CD4-positive, alpha-beta T cell (primary cell): ENCODE measurements at places on chromosomes 11 and 22.

DNA sequence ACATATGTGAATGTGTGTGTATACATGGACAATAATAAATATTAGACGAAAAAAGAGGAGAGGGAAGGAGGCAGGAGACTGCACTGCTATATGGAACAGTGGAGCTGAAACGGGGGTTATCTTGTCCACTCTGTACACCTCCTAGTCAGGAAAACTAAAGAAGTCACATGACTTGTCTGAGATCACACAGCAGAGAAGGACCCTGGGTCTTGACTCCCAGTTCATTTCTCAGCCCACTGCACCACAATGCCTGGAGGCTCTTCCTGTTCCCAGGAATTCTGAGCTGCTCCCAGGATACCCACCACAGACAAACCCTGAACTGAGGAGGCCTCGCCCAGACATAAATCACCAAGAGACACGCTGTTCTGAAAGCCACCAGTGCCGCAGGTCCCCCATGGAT, 349.6 kb downstream of the CTTN start:
- no peak for DNase-seq

DNA sequence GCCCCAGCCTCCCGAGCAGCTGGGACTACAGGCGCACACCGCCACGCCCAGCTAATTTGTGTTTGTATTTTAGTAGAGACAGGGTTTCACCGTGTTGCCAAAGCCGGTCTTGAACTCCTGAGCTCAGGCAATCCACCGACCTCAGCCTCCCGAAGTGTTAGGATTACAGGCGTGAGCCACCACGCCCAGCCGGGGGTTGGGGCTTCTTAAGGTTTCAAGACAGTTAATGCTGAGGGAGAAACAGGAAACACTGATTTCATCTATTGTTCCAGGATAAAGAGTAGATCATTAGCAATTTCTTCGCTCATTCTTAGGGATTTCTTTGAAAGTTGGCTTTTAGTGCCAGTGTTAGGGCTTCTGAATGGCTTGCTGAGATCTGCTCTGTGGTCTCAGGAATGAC, 21.2 kb upstream of the CLMP start:
- no peak for DNase-seq

DNA sequence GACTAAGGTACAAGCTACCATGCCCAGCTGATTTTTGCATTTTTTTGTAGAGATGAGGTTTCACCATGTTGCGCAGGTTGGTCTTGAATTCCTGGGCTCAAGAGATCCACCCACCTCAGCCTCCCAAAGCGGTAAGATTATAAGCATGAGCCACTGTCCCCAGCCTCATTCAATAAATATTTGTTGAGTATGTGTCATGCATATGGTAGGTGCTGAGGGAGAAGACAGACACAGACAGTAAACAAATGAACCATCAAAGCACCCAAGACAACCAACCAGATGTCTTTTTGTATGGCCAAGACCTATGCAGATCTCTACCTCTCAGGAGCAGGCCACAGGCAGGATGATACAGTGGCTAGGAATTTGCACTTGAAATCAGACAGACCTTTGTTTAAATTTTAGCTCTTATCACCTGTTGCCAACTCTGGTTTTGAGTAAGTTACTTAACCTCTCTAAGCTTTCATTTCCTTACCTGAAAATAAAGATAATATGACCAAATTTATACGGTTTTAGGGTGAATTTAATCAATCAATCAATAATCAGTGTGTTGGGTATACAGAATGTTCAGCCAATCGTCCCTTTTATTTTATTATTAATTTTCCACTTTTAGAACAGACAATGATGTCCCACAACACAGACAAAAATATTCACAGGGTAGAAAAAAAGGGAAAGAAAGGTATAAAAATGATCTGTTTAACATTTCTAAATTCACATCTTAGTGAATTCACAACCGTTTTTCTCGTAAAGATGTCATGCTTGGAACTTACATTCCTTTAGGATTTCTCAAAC, 128.2 kb downstream of the SGSM3 start:
- DNase-seq: no peak

DNA sequence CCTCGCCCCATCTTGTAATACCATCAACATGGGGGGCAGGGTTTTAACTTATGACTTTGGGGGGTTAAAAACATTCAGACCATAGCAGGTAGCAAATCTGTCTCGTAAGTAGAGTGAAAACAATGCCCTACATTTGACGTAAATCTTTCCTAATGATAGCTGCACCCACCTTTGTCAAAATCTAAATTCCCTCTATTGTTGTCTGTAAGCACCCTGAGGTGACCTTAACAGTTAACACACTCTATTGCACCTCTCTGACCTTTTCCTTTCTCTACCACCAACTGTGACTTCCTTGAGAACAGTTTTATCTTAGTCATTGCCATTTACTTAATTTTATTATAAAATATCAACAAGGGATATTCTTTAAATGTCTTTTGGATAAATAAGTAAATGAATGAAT, 1024.9 kb upstream of the CNTN5 start:
- DNase-seq: no peak

- DNase-seq: no peak
These were observed 332.4 kb upstream of the ARHGAP42 start for GRCh38 chr11:100354736-100355135.

- DNase-seq: no peak
These were observed 240.2 kb downstream of the TBC1D22A start for GRCh38 chr22:47002692-47003091.

DNA sequence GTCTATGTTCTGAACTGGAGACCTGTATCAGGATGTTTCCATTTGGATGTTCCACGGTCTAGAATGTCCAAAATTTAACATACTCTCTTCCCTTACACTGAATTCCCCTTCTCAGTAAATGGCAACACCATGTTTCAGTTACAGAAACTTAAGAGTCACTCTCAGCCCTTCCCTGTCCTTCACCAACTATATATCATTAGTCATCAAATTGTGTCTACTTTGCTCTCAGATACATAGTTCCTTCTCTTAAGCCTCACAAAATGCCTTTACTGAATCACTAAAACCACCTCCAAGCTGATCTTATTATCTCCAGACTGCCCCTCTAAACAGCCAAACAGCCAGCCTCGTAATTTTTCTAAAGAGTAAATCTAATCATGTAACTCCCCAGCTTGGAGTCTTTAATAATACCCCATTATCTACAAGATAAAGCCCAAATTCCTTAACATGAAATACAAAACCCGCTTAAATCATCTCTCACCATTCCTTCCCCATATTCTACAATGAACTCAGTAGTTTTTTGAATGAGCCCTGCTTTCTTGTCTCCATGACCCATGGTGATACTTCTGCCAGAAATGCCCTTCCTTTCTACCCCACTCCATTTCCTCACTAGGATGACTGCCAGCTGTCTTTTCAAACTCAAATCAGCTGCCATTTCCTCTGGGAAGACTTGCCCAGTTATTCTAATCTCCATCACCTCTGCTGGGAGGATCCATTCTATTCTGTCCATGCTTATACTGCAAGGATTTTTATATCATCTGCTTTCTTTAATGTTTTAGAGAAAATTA, 102.7 kb upstream of the ARHGAP42 start:
- DNase-seq: no peak

DNA sequence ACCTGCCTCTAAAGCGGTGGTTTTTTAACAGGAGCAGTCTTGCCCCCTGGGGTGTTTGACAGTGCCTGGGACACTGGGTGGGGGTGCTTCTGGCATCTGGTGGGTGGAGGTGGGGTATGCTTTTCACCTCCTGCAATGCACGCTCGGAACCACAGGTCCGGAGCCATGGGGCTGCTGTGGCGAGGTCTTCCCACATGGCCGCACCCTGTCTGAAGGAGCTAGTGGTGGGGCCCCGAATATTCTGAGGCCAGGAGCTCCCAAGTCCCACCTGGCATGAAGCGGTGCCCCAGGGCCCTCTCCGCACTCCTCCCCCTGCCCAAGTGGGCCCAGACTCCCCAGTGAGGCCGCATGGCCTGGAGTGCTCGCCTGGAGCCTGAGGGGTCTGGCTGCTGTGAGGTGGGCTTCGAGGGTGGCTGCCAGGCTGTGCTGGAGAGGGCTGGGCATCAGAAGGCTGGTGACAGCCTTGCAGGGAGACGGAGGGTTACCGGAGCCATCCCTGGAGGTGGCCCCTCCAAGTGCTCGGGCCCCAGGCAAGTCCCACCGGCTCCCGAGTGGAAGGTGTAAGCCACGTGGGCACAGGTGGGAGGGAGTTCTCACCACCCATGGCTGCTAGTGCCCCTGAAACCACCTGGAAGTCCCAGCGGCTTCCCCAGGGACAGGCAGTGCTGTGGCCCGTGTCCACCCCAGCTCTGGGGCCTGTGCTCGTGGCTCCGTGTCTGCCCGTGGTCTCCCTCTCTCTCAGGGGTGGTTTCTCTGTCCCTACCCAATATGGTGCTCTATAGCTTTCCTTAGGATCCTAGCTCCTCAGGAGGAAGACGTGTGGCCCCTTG, 15.1 kb downstream of the TBX1 start:
- no peak for DNase-seq

GRCh38 chr11:75313513-75314272, 37.8 kb downstream of the ARRB1 start:
- DNase-seq: no peak

- DNase-seq: no peak
These were observed 87.0 kb upstream of the THY1 start for GRCh38 chr11:119509969-119510401.

GRCh38 chr11:127528297-127528696, 527.7 kb upstream of the KIRREL3 start:
- no peak for DNase-seq

GRCh38 chr11:9263840-9264315, 1.3 kb downstream of the DENND5A start:
- peak; percentile 67 for DNase-seq

DNA sequence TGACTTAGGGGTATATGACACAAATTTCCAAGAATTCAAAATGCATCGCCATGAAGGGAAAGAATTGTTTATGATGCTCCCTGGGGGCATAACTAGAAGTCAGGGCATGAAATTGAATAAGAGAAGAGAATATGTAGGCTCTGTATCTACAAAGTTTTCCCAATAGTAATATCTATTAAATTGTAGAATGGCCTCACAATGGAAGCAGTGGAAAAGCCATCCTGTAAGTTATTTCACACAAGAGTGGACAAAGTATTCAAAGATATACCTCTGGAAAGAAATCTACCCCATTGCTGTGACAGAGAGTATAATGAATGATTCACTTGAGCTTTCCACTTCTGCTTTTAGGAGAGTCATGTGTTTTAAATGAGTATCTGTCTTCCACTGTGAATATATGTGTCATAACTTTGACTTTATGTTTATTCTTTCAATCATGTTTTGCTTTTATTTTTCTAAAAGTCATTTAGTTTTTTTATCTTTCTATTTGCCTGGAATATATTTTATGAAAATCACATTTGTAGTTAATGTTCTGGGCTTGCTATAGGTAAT, 65.7 kb upstream of the DDI1 start:
- no peak for DNase-seq

DNA sequence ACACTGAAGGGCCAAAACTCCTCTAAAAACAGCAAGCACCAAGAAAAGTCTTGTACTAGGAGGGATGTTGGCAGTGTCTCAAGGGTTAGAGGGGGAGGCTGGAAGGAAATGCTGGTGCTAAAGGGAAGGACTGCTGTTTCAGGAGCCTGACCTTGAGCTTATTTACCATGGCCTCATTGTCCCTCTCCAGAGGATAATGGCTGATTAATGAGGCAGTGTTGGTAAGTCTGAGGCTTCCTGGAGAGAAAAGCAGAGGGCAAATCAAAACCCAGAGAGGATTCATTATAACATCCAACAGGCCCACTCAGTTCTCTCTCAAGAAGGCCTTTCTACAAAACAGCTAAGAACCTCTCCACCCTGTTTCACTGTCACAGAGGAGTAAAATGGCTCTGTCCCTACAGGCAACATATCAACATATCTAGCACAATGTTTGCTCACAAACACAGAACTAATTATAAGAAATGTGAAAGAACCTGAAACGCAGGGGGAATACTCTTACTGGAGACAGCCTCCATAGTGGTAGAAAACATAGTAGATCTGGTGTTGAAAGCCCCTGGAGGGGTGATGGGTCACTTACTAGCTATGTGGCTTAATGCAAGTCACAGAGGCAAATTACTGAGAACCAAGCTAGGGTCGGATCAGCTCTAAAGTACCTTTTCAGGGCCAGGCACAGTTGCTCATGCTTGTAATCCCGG, 31.4 kb downstream of the NUMA1 start:
- DNase-seq: no peak

DNA sequence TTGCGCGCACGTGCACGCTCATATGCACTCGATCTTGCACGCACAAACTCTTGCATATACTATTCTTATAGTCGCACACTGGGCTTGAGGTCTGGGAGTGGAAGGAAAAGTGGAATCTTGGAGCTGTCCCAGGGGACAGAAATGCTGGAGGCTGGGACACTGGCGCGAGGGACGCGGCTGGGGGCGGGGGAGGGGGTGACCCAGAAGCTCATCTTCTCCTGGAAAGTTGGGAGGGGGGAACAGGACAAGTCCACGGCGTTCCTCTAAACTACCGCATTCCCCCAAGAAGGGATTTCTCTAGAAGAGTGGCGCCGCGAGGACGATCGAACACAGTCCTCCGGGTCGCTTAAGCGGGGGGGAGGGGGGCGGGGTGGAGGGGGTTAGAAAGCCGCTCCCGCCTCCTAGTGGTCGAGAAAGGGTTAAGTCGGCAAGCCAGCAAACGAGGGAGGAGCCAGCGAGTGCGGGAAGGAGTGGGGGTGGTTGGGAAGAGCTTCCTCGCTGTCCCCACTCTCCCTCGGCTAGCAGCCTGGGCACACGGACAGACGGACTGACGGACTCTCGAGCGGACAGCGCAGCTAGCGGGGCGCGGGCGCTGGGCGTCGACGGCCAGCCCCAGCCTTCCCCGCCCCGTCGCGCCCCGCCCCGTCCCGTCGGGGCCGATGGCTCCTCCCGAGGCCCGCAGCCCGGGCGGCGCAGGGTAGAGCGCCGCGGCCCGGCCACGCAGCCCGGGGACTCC, at the start of gene RTN4RL2:
TSS of gene RTN4RL2 (plus strand) at position 507 of the 736 bp plus-strand sequence. CDS start 338 bp downstream, outside the sequence.
- no peak for DNase-seq

DNA sequence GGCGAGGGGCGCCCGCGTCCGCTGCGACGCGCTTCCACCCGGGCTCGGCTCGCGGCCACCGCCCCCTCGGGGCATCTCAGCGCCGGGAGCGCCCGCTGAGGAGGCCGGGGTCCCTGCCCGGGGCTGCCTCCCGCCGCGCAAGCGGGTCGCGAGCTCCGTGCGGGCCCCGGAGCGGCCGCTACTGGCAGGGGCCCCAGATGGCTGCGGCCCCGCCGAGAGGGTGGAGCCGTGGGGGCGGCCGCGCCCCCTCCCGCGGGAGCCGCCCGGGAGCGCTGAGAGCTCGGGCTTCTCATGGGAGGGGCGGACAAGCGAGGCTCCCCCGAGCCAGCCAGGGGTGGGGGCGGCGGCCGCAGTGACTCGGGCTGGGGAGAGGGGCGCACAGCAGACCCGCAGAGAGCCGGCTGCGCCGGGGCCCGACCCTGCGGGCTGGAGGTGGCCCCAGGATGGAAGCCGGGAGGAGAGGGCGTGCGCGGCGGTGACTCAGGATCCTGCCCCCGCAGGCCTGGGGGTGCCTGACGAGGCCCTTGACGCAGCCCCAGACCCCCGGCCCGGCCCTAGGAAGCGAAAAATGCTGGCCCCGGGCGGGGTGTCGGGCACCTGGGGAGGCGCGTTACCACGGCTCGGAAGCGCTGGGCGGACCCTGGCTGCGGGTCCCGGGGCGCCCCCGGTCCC, 603 bp upstream of the ZFTA start:
- DNase-seq: peak; percentile 43

GRCh38 chr11:3160252-3161031, 4.7 kb downstream of the OSBPL5 start:
- DNase-seq: no peak
